ENCODE measurements at places on chromosomes 2 and 18.
A peak's percentile ranks its signal among the peaks of the same experiment; 100 is the strongest.

DNA sequence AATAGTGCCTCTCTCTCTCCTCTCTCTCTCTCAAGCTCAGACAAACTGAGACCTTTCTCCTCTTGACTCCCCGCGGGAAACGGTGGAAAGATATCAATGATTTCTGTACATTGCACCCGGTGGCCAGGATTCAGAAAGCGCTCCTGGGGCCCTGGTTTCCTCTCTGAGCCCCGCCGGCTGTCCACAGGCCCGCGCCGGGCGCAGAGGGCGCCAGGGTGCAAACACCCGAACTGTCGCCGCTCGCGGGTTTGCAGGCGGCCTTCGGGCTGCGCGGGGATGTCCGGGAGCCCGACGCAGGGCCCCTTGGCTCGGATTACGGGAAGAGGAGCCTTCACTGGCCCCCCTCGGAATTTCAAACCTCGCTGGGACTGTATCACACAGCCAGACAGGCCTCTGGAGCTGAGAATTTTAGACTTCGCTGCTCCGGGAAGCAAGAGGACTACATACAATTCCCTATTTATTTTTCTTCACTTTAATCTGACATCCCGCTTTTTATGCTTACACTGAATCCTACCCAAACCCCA lies 5.2 kb upstream of the EN1 start:
- no peak for DNase-seq

DNA sequence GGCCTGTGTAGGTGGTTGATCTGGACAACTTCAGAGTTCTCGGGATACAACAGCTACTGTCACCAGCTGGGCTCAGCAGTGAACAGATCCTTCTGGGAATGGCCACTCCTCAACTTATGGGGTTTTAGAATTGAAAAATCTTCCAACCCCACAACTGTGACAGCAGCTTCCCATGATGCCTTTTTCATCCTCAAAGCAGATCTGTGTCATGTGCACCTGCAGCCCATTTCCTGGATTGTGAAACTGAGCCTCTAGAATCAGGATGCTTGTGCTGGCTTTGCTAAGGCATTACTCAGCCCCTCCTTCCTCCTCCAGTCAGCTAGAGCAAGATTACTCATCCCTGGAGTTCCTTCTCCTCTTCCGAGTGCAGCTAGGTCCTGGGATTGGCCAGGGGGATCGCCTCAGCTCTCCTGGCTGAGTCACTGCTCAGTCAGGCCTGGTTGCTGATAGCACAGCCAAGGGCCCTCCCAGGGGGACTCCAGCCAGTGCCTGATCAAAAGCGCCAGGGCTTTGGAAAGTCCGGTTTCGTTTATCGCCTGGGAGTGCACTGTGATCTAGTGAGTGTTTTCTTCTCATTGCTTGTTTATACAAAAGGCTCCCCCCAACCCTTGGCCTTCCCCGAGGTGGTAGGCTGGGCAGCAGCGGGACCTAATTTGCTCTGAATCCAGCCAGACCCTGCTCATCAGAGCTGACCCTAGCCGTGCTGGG lies 2.4 kb upstream of the LPIN1 start:
- peak; percentile 98 for DNase-seq

GRCh38 chr18:68445668-68446426 lies 269.1 kb downstream of the TMX3 start:
- DNase-seq = no peak

GRCh38 chr2:234404957-234405356 lies 91.9 kb downstream of the ARL4C start:
- no peak for DNase-seq

DNA sequence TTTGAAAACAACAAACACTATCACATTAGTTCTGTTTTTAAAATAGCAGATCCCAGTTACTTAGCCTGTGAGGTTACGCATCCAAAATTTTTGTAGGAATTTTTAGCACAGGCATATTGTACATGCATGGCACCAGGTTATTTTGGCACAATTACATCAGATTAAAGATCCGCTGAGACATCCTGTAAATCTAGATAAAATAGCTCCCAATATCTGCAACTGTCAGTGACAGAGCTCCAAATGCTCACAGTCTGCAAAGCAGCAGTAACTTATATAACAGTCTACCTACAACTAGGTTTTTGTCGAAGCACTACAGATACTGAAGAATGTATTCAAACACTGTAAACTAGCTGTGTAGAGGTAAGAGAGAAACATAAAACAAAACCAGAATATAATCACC lies 200.7 kb upstream of the KCNH7 start:
- DNase-seq = no peak

- no peak for DNase-seq
These were observed 464.2 kb upstream of the NRP2 start for GRCh38 chr2:205218056-205218455.

DNA sequence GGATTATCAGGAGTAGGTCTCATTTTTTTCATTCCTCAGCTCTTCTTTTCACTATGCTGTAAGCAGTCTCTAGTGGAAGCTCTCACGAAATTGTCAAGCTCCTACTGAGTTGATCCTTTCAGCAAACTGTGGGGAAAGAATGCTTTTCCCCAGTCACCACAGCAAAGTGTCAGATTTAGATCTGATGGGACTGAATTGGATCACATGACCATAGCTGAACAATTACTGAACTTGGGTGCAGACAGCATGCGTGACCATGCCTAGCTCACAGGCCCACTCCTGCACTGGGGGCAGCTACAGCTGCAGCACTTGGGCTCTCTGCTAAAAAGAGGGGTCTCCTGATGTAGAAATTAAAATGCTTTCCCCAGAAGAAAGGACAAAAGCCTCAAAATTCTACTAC lies 3.1 kb downstream of the ARHGAP15 start:
- no peak for DNase-seq
